Stimulated activated CD8-positive, alpha-beta memory T cell treated with anti-CD3 and anti-CD28 coated beads, Interleukin-7, amount 100 ng/mL, for 24 hours (primary cell): ENCODE measurements at places on chromosomes 6 and 20.

GRCh38 chr20:23032056-23032749 is 2.9 kb upstream of the SSTR4 start:
- no peak for DNase-seq

DNA sequence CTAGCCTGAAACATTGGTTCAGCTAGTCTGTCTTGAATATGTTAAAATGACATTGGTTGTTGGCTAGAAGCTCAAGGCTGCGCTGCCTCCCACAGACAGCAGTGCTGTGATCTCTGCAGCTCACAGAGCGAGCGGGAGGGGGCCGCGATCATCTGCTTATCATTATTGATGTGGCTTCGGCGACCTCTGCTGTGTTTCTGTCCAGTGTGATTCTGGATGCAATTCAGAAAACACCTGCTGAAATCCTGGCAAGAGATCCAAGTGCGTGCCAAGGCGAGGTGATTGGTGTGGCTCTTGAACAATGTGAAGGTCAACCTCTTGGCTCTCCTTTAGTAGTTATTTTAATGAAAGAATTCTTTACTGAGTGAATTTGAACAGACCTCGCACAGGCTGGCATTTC is 142.3 kb upstream of the SASH1 start:
- DNase-seq: no peak

DNA sequence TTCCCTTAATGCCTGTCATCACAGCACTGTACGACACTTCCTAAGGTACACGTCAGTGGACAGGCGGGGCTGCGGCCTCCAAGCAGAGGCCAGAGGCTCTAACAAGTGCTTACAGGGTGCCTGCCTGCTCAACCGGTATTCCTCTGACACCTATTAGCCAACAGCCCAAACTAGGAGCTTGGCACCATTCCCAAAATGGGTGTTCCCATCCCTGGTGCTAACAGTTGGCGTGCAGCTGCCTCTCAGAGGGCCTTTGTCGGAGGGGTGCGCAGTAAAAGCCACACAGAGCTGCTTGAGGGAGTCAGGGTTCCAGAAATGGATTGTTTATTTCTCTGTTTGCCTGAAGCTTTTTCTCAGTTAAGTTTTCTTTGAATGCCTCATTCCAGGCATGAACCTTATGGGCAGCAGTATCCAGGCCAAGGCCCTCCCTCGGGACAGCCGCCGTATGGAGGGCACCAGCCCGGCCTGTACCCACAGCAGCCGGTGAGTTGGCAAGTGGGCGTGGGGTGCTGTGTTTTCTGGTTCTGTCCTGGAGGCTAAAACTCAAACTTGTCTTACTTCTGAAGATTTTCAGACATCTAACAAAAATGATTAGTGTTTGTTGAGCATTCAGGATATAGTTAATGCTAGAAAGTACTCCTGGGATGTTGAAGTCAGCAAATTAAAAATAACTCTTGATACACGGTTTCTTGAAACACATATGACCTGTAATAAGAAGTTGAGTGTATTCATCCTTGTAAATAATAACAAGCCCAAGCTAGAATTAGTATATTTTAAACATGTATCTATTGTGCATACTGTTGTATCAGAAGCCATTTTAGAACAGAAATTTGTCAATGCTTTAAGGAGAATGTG is 124.7 kb downstream of the TMEM242 start:
- DNase-seq: no peak

DNA sequence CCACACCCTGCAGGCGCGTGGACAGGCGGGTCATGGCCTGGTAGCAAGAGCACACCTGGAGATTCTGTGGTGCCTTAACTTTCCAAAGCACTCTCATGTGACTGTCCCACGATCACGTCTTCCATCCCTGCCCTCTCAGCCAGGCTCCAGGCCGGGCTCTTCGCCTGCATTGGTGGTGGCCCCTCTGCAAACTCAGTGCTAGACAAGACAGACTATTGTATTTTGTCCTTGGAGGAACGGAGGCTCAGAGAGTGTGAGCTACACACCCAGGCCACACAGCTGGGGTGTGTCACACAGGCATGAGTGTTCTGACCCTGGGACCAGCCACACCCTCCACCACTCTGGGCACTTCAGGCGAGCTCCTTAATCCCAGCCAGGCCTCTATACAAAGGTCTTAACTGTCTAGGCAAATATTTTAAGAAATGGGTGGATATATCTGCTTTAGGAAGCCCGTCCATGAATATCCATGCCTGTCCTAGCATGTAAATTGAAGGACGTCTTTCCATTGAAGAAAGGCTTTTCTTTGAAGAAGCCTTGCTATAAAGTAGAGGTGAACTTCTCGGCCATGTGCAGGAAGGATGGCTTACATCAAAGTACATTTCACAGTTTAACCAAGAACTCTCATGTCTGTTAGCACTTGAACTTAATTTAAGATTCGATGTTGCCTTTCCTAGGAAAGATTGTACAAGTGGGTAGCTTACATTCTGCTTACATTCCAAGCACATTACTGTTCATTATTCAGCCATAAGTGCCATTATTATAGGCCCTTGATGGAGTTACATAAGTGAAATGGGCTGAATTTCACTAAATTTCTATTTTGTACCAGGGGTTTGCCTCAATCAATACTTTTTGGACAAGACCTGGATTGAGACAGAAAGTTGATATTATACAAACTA is 263.9 kb downstream of the DLL1 start:
- DNase-seq: no peak

- DNase-seq: no peak
Observed at GRCh38 chr6:139698526-139699176, 324.2 kb upstream of the CITED2 start.

GRCh38 chr6:15260099-15260821 is 14.4 kb downstream of the JARID2 start:
- no peak for DNase-seq

GRCh38 chr20:40494248-40494647 is 194.8 kb downstream of the MAFB start:
- no peak for DNase-seq

DNA sequence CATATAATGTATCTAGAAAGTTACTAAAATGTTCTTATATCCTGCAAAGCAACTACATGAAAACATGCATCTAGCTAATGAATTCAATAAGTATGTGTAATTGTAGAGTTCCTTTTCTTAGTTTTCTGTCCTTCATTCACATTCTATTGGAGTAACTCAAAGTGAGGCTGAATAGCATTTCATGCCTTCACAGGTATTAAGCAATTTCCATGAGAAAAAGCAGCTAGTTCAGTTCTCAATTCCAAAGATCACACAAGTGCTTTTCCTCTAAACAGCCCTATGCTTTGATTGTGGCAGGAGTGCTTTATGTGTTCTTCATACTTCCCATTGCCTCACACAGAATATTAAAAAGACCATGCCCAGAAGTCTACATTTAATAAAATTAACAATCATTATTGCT is 274.9 kb downstream of the RFPL4B start:
- no peak for DNase-seq

GRCh38 chr6:42021847-42022754 is 28.2 kb upstream of the TAF8 start:
- DNase-seq: no peak

DNA sequence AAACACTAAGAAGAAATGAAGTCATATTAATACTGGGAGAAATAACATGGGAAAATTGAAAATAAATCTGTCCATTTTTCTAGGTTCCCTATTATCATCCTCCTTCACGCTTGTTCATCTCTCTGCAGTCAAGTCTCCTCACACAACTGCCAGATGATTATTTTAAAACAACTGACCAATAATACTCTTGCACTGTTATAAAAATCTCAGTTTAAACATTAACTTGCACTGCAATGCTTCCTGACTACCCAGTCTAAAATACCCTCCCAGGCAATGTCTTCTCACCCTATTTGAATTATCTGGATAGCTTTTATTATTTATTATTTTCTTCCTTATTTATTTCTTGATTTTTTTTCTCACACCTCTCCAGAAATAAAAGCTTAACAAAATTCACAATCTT is 5.7 kb downstream of the EYS start:
- DNase-seq: no peak

DNA sequence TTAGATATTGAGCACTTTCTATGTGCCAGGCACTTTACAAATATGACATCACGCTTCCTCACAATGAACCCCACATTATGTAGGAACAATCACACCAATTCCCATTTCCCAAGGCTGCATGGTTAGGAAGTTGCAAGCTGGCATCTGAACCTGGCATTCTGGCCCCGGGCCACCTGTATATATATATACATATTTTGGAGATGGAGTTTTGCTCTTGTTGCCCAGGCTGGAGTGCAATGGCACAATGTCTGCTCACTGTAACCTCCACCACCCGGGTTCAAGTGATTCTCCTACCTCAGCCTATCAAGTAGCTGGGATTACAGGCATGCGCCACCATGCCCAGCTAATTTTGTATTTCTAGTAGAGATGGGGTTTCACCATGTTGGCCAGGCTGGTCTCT is 30.4 kb downstream of the SRC start:
- no peak for DNase-seq

GRCh38 chr6:56346958-56347357 is 99.6 kb upstream of the COL21A1 start:
- DNase-seq: no peak

GRCh38 chr6:6766230-6766905 is 177.8 kb downstream of the LY86 start:
- no peak for DNase-seq

DNA sequence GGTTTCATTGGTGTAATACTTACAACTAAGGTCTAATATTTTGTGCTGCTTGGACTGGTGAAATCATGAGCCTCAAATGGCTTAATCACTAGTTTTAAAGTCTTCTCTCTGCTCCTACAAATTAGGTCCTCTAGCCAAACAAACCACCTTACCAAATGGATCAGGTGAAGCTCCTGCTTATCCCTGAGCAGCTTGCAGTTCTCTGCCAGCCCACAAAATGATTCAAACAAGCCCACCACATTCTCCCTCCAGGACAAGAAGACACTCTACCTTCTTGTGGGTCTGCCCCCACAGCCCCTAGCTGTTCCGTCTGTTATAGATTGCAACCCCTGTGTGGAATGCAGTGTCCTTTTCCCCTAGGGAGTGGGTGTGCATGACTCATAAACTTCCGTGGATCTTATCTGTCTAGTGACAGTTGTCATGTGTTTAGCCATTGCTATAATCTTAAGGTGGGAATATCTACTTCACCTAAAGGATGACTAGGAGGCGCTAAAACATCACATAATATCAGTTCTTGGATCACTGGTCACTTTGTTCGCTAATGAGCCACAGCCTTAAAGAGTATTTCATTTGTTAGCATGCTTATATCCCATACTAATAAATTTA is 940.5 kb upstream of the MANEA start:
- no peak for DNase-seq

DNA sequence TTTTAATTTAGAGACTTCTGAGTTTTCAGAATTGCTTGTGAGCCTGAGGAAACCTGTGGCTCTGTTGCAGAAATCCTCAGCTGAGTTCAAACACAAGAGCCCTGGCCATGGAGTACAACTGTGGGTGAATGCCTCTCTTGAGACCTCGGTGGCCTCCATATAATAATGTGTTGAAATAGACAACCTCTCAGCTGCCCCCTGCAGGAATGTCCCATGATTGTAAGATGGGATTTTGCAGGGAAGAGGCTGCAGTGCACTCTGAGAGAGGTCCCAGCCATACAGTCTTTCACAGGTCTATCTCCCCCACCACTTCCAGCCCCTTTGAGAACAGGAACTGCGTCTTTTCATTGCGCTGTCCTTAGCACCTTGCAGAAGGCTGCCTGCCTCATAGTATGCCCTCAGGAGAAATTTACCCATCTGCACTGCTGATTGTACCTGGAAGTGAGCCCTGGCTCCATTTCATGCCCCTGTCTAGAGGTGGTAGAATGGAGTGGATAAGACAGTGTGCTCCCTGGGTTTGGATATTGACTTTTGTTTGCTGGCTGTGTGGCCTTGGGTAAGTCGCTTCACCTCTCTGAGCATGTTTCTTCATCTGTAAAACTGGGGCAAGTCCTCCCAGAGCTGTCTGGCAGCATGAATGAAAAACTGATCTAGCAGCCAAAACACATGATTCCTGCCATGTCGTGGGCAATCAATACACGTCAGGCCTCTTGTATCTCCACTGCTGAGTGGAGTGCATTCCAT is 16.8 kb upstream of the CDH22 start:
- no peak for DNase-seq

DNA sequence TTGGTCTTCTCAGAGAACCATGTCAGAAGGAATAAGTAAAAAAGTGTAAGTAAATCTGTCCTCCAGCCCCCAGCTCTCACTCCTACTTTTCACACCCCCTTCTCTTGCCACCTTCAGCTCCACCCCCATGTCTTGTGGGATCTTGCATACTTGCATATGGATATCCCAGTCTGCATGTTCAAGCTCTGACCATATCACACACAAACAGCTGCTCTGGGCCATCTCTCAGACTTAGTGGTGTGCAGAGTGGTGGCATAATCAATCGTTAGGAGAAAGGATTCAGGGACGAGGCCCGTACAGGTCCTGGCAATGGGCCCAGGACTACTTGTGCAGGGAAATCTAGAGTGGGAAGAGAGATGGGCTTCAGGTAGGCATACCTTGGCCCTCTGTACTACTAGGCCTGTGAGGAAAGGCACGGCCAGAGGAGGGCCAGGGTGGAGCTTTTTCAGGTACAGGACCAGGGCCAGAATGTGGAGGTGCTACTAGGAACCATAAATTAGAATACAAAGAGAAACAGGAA is 112.0 kb upstream of the SGK1 start:
- no peak for DNase-seq

DNA sequence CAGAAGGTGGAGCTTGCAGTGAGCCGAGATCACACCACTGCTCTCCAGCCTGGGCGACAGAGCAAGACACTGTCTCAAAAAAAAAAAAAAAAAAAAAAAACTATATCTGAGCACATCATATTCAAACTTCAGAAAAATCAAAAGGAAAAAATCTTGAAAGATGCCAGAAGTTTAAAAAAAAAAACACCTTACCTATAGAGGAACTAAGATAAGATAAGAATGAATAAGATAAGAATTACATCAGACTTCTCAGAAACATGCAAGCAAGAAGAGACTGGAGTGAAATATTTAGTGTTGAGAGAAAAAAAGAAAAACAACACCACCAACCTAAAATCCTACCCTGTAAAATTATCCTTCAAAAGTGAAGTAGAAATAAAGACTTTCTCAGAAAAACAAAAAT is 116.8 kb upstream of the ARID1B start:
- DNase-seq: no peak

DNA sequence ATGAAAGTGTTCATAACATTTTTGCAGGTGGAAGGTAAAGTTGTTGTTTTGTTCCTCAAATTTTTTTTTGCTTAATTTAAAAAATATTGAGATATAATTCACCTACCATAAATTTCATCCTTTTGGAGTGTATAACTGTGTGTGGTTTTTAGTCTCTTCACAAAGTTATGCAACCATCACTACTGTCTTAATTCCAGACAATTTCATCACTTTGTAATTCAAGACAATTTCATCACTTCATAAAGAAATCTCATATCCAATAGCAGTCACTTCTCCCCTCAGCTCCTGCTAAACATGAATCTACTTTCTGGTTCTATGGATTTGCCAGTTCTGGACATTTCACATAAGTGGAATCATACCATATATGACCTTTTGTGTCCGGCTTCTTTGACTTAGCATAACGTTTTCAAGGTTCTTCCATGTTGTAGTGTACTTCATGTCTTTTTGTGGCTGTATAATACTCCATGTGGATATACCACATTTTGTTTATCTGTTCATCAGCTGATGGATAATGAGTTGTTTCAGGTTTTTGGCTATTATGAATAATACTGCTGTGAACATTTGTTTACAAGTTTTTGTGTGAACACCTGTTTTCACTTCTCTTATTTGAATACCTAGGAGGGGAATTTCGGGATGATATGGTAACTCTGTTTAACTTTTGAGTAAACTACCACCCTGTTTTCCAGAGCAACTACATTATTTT is 18.8 kb downstream of the ZFAND3 start:
- DNase-seq: no peak

GRCh38 chr20:59737816-59738215 is 133.5 kb downstream of the PHACTR3 start:
- no peak for DNase-seq
